Astrocyte (in vitro differentiated cells and primary cell): ENCODE measurements at places on chromosomes 6 and 20.

DNA sequence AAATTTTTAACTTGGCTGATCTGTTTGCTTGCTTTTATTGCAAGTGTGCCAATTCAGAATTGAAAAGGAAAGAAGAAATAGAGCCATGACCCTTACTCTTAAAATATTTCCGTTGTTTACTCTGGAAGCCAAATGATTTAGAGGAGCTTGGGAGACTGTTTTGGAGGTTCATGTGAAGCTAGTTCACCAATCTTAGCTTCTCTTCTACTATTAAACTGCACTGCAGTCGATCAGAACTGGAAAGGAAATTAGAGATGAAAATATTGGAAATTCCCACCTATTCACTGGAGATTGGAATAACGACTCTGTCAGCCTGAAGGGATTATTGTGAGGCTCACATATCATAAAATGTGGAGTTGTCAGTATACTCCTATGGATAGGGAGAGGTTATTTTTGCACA lies 81.8 kb downstream of the MLIP start:
- no peak for DNase-seq

- DNase-seq, result no peak
These were observed 19.6 kb downstream of the JAG1 start for GRCh38 chr20:10654250-10654610.

DNA sequence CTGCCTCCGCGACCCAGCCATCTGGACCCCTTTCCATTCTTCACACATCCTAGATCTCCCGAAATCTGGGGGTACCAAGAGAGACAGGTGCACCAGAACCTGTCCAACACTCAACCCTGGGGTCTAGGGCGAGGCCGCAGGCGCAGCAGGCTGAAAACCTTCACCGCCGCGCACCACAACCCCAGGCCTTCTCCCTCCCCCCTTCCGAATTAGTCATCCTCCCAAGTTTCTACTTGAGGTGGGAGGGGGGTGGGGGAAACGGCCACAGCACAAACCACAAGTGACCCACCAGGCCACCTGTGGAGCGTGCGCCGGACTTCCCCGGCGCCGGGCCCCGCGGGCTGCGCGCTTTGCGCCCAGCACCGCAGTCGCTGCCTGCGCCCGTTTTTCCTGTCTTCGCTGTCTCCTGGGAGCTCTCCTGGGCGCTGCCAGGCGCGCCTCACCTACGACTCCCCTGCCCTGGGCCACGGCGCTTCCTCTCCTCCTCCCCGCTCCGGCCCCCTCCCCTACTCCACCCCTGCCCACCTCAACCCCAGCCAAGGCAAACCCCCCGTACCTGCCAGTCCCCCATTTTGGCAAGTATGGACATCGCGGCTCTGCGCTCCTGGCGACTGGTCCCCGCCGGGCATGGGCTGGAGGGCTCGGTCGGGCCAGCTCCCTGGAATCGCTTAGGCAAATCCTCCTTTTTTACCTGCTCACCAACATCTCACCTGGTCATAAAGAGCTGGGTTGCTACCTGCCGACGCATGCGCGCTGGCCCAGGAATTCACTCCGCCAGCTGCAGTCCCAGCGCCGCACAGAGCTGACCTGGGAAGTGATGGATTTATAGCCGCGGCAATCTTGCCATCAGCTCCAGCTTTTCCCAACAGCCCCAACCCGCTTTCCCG lies 4.2 kb upstream of the TFAP2A start:
- DNase-seq, result peak; percentile 47

GRCh38 chr6:15423286-15423993 lies 177.6 kb downstream of the JARID2 start:
- no peak for DNase-seq

DNA sequence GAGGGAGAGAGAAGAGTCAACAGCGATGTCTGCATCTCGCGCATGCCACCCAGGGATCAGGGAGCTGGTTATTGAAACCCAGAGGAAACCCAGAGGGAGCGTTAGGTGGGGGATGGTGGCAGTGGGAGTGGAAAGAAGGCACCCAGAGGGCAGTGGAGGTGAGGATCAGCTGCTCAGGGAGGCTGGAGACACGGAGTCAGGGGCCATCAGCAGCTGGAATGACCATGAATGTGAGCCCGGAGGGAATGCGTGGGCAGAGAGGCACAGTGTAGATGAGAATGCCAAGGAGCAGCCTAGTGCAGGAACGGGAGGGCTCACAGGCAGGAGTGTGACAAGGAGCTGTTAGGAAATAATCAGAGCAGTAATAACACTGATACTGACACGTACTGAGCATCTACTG lies 36.2 kb downstream of the RSPO4 start:
- no peak for DNase-seq

GRCh38 chr6:34115403-34115795 lies 30.5 kb downstream of the GRM4 start:
- DNase-seq, result no peak

GRCh38 chr6:150301846-150302519 lies 66.8 kb upstream of the IYD start:
- DNase-seq, result peak; percentile 82

DNA sequence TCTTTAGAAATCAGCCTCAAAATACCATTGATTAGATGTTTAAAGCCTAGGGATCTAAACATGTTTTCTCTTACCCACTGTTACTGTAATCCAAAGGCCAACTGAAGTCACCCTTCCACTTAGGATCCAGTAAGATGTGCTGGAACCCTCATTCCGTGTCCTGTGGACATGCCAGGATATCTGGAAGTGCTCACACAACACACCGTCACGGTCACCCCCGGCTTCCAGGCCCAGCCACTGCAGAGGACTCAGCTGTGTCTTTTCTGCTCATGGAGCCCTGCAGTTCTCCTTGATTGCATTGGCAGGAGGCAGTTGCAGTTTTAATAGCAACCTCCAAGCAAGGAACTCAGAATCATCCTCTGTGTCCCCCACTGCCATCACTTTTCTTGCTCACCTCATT lies 93.3 kb downstream of the CAP2 start:
- no peak for DNase-seq
